Subcutaneous adipose tissue (tissue), 4 donors: ENCODE measurements at places on chromosomes 12 and 14. TPM values are rescaled to one million over a fixed set of nuclear protein-coding genes. Genes with fewer than 3 reads are reported as not detected.

The KRT71 gene
- not detected for total RNA-seq

The AKAP3 gene
- total RNA-seq, result 4.5 TPM

The RNASE2 gene
- 7.2 TPM for total RNA-seq

The SDR9C7 gene
- total RNA-seq, result not detected

The CATSPERB gene
- total RNA-seq, result 4.2 TPM

The TAS2R19 gene
- 8.8 TPM for total RNA-seq

The TAS2R13 gene
- 4.1 TPM for total RNA-seq

The FOXN4 gene
- total RNA-seq, result not detected

The CPNE6 gene
- total RNA-seq, result not detected

The POTEM gene
- not detected for total RNA-seq

The HCAR2 gene
- total RNA-seq, result 9.8 TPM

The POTEG gene
- not detected for total RNA-seq

The DBX2 gene
- total RNA-seq, result 0.66 TPM

The NUDT14 gene
- total RNA-seq, result 18.3 TPM

The BEGAIN gene
- not detected for total RNA-seq

The YBX3 gene
- total RNA-seq, result 230 TPM

The PRMT5 gene
- 29.7 TPM for total RNA-seq

The KCTD10 gene
- total RNA-seq, result 61.4 TPM

The ETFBKMT gene
- 5.7 TPM for total RNA-seq

The L2HGDH gene
- total RNA-seq, result 6.7 TPM

The ATF7 gene
- 32.0 TPM for total RNA-seq

The COQ6 gene
- total RNA-seq, result 39.5 TPM

The NYNRIN gene
- total RNA-seq, result 8.8 TPM

The PRB2 gene
- total RNA-seq, result not detected

The DEPDC4 gene
- not detected for total RNA-seq

The FAM222A gene
- total RNA-seq, result not detected

The PCED1B gene
- 4.2 TPM for total RNA-seq

The OR6C6 gene
- total RNA-seq, result not detected

The NELL2 gene
- 4.2 TPM for total RNA-seq

The C12orf54 gene
- not detected for total RNA-seq

The PIWIL1 gene
- total RNA-seq, result not detected

The OR4E2 gene
- not detected for total RNA-seq

The IAPP gene
- not detected for total RNA-seq

The KRT85 gene
- total RNA-seq, result not detected

The RNASE7 gene
- not detected for total RNA-seq

The RND1 gene
- 2.6 TPM for total RNA-seq

The COQ5 gene
- 30.2 TPM for total RNA-seq

The AHNAK2 gene
- 77.5 TPM for total RNA-seq

The SLC38A4 gene
- not detected for total RNA-seq

The CAPZA3 gene
- not detected for total RNA-seq

The KLRC1 gene
- total RNA-seq, result not detected

The IGFBP6 gene
- 1,933 TPM for total RNA-seq

The CCDC38 gene
- not detected for total RNA-seq

The RNU7-1 gene
- total RNA-seq, result not detected
